ENCODE measurements at places on chromosomes 5 and 9.

DNA sequence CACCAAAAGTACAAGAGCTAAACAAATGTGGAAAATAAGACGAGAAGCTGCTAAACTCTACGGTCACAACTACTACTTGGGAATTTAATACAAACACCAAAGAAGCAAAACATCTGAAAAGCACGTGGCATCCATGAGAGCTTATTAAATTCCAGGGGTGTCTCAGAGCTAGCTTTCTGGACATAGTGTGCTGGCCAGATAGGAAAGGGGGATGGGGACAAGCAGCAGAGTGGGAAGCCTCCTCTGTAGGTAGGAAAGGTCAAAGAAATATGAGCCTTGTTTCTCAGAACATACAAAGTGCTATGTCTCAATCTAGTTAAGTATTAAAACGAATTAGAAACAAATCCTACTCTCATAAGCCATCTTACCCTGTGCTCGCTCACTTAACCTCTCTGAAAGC is 51.3 kb upstream of the GOLPH3 start:
- DNase-seq, result no peak

DNA sequence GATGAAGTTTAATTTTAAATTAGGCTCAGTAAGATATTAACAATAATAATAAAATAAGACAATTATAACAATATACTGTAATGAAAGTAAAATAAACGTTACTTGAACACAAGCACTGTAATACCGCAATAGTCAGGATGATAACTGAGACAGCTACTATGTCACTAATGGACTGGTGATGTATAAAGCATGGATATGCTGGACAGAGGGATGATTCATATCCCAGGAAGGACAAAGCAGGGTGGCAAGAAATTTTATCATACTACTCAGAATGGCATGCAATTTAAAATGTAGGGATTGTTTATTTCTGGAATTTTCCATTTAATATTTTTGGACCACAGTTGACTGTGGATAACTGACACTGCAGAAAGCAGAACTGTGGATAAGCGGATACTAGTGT is 196.9 kb downstream of the VPS13A start:
- no peak for DNase-seq

DNA sequence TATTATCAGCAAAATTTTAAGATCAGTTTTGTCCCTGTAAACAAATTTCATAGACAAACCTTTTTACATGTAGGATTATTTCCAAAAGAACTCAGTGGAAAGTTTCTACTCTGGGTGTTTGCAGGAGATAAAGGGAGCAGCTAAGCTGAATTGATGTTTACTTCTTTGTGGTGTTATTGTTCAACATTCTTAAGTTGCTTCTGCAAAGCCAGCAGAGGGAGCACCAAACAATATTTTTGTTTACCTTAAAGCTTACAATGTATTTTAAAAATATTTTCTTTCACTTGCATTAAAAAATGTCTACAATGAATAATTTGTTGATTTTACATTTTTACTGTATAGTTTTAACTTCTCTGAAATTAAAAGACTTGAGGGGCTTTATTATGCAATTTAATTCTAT is 135.4 kb downstream of the ATG10 start:
- DNase-seq, result no peak

DNA sequence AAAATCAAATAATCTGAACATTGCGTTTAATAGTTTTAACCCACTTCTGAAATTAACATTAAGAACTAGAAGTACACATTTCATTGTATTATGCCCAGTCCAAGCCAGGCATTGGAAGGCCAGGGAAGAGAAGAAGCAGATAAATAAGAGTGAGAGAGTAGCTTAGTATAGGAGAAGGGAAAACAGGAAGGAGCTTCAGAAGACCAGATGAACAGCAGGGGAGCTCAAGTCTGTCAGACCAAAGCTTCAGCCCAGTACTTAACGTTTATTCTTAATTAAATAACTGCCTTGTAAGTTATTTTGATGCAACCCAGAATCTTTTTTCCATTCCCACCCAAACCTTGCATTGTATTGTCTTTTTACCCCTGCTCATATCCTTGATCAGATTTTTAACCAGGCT is 11.5 kb upstream of the FAM120AOS start:
- no peak for DNase-seq

DNA sequence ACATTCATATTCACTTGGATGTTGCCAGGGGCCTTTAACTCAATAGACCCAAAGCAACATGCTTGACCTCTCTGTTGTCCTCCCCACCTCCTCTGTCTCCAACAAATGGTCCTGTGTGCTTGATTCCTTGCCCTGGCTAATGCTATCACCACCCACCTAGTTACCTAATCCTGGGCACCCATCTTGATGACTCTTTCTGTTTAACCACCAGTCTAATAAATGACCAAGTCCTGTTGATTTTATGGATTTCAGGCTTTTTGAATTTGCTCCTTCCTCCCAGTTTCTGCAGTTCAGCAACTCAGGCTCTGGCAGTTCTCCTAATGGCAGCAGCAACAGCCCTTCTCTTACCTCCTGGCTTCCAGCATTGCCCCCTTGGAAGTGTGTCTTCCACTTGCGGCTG is 246.3 kb upstream of the KLF4 start:
- no peak for DNase-seq

- no peak for DNase-seq
Measured at GRCh38 chr5:52665559-52665958, 122.2 kb upstream of the ITGA1 start.

DNA sequence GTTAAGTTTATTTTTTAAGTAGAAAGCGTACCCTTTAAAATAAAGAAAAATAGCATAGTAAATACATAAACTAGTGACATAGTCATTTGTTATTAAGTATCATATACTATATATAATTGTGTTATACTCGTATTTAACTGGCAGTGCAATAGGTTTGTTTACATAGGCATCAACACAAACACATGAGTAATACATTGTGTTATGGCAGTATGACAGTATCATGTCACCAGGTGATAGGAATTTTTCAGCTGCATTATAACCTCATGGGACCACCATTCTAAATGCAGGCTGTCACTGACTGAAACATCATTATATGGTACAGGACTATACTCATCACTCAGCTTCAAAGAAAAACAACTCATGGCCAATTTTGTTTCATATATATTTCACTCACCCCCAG is 8.4 kb upstream of the RIC1 start:
- DNase-seq, result no peak

DNA sequence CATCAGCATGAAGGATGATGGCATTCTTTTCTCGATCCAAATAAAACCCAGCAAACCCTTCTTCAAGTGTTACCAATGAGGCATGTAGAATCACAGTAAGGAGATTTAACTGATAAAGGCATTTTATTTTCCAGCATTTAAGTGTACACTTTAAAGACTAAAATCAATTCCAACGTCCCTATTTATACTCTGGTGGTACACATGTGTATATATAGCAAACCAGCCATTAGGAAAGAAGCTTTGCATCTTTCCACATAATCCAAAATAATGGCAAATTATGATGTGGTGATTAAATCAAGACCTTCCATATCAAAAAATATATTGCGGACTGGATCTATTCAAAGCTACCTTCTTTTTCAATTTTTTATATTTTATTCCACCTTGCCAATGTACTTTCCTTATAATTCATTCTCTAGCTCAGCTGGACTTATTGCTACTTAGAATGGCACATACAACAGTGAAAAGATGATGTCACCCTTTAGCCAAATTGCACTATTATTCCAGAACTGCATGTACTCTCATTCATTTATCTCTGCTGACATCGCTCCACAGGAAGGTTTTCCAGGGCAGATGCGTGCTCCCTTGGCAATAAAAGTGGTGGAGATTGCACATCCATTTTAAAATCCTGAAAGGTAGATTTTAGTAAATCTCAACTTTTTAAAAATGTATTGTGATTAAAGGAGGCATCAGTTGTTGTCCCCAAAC is 63.3 kb upstream of the SLC30A5 start:
- DNase-seq, result no peak

GRCh38 chr9:5582835-5583195 is 46.1 kb upstream of the RIC1 start:
- peak; percentile 12 for DNase-seq

DNA sequence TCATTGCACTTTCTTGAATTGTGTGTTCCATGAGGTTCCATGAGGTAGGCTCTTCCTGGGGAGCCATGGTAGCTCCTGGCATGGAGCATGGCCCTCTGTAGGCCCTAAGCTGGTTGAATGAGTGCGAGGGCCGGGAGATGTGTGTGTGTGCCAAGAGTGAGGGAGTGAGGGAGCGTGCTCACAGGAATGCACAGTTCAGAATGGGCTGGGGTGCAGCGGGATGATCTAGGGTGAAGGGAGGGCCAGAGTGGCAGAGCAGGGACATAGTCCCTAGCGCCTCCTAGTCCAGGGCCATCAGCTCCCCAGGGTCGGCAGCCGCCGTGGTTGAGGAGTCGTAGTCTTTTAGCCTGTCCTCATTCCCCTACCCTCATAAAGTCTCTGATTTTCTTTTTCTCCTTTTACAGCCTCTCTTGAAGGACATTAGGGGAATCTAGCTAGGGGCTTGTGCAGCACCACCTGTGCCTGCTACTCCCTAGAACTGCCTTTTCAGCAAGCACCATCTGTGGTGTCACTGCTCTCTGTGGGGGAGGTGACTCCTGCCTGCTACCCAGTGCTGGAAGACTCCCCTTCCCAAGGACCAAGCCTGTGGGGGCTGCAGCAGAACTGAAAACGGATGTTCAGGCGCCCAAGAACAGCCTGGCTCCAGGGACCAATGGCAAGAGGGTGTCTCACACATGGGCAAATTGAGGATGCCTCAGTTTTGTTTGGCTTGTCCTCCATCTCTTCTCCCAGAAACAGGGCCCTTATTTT is 65.3 kb upstream of the PPARGC1B start:
- no peak for DNase-seq

GRCh38 chr9:109421026-109421970 is 76.8 kb downstream of the PTPN3 start:
- DNase-seq, result no peak
